Sciatic nerve (tissue), 2 donors: ENCODE measurements at places on chromosomes 2 and 18. TPM values are rescaled to one million over a fixed set of nuclear protein-coding genes. Genes with fewer than 3 reads are reported as not detected.

The PRLH gene
- not detected for total RNA-seq

The MLPH gene
- 25.5 TPM for total RNA-seq

The LRRC30 gene
- total RNA-seq = not detected

The COLEC12 gene
- 19.3 TPM for total RNA-seq

The DSG4 gene
- total RNA-seq = not detected

The PTPRM gene
- total RNA-seq = 66.5 TPM

The MRO gene
- 2.0 TPM for total RNA-seq

The UGT1A8 gene
- total RNA-seq = not detected

The EHBP1 gene
- total RNA-seq = 310 TPM

The TSPYL6 gene
- 0.13 TPM for total RNA-seq

The PROC gene
- not detected for total RNA-seq

The ATG16L1 gene
- total RNA-seq = 26.4 TPM

The AUP1 gene
- total RNA-seq = 75.3 TPM

The ORC4 gene
- total RNA-seq = 57.3 TPM

The ZNF236 gene
- 37.9 TPM for total RNA-seq

The OTOF gene
- total RNA-seq = 0.13 TPM

The LRPPRC gene
- total RNA-seq = 59.7 TPM

The C2orf81 gene
- 4.4 TPM for total RNA-seq

The AQP12A gene
- total RNA-seq = not detected

The NLRC4 gene
- 3.1 TPM for total RNA-seq

The UGT1A3 gene
- not detected for total RNA-seq

The CD8B2 gene
- not detected for total RNA-seq

The DRC1 gene
- total RNA-seq = 3.7 TPM

The IL1RL2 gene
- not detected for total RNA-seq

The LIMS4 gene
- 2.2 TPM for total RNA-seq

The DLX1 gene
- total RNA-seq = 0.94 TPM

The IL18RAP gene
- total RNA-seq = 3.0 TPM

The XDH gene
- 0.22 TPM for total RNA-seq

The THUMPD2 gene
- total RNA-seq = 17.8 TPM

The PRSS56 gene
- total RNA-seq = not detected

The PFN4 gene
- total RNA-seq = 1.5 TPM

The DAW1 gene
- not detected for total RNA-seq

The PMAIP1 gene
- 1.2 TPM for total RNA-seq
